OCI-M1 (cell line): ENCODE measurements at places on chromosomes 7 and 10.

DNA sequence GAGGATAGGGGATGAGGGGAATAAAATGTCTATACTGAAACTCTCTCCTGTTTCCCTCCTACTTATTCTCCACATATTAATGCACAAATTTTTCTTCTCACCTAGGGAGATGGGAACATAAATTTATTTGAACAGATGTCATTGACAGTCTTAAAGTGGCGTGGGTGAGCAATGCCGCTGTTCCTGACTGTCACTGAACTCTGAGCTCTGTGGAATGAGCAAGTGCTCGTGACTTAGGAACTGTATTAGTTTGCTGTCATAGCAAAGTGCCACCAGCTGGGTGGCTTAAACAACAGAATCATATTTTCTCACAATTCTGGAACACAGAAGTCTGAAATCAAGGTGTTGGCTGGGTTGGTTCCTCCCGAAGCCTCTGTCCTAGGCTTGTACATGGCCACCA lies 29.1 kb downstream of the INPP5F start:
- no peak for DNase-seq

- no peak for DNase-seq
These were observed 102.5 kb downstream of the COL26A1 start for GRCh38 chr7:101465131-101465530.

- peak; percentile 4 for DNase-seq
These were observed 132.7 kb downstream of the CNTNAP2 start for GRCh38 chr7:146249272-146249671.

GRCh38 chr10:72276421-72277339 lies 3.0 kb downstream of the DDIT4 start:
- DNase-seq = peak; percentile 97

GRCh38 chr7:107035446-107035845 lies 9.1 kb upstream of the PRKAR2B start:
- DNase-seq = peak; percentile 53

DNA sequence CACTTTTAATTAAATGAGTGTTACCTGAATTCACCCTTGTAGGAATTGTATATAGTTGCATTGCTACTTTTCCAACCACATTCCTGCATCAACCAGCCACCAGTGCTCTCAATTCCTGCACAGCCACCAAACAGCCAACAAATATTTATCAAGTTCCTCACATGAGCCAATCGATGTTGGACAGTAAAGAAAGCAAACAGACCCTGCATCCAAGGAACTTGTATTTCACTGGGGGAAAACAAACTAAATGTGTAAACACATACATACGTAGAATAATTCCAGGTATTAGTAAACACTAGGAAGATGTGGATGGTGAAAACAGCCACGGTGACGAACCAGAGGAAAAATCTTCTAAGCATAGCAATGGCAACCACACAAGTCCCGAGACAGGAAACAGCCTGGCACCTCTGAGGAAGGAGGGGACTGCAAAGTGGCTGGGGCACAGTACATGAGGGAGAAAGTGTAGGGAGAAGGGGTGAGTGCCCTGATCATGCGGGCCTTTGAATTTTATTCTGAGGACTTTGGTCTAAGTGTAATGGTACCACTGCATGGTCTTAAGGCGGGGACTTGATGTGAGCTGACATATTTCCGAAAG lies 111.2 kb downstream of the XRCC2 start:
- DNase-seq = no peak

DNA sequence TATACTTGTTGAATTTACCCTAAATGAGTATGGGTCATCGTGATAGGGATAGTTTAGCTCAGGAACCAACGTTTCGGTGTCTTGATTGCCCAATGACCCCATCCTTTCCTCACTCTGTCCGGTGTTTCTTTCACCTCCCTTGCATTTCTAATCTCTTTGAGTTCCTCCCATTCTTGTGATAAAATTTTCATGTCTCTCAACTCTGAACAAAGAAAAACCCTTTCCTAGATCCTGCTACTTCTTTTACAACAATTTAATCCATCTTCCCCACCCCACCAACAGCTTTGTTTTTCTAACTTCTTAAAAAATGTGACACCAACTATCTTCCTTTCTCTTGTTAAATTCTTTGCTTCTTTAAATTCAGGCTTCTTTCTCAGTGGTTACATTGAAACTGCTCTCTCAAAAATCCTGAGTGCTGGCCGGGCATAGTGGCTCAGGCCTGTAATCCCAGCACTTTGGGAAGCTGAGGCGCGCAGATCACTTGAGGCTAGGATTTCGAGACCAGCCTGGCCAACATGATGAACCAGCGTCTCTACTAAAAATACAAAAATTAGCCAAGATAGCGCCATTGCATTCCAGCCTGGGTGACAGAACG lies 130.3 kb upstream of the MINDY3 start:
- no peak for DNase-seq

DNA sequence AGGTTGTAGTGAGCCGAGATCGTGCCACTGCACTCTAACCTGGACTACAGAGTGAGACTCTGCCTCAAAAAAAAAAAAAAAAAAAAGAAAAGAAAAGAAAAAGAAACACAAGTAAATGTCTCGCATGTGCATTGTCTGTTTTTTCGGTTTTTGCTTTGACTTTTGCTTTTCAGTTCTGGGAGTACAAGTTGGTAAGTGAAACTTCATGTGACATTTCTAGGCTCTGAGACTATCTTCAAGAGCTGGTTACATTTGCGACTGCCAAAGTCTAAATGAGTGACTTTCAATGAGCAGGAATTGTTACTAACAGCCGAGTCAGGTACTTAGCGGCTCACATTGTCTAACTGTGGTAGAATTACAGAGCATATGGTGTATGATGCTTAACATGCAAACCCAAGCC lies 107.0 kb upstream of the CELF2 start:
- DNase-seq = no peak

GRCh38 chr7:38658921-38659320 lies 27.7 kb upstream of the AMPH start:
- DNase-seq = no peak

GRCh38 chr10:97399843-97400545 lies 1.1 kb downstream of the RRP12 start:
- peak; percentile 90 for DNase-seq

GRCh38 chr7:107891636-107892366 lies 818 bp downstream of the DLD start:
- peak; percentile 67 for DNase-seq

DNA sequence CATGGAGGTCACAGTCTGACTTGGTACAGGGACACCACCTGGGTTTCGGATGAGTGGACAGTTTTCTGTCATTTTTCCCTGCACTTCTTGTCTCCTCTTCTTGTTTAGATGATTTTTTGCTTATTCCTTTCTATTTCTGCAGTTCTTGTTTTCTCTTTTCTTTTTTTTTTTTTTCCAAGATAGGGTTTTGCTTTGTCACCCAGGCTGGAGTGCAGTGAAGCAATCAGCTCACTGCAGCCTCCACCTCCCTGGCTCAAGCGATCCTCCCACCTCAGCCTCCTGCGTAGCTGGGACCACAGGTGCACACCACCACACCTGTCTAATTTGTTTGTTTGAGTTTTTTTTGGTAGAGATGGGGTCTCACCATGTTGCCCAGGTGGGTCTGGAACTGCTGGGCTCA lies 49.7 kb upstream of the RASGEF1A start:
- no peak for DNase-seq

DNA sequence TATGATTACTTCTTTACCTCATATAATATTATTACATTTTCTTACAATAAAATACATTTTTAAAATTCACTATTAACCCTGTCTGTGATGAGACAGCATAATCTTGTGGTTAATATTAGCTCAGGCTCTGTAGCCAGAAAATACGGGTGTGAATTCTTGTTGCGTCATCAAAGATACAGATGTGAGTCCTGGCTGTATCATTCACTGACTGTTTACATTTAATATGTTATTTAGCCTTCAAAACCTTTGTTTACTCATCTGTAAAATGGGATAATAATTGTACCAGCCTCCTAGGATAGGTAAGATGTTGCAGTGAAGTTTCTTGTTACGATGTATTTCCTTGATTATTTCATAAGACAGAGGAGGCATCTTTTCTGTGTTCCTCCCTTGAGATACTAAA lies 184.7 kb upstream of the PRPS1L1 start:
- no peak for DNase-seq

GRCh38 chr10:94439275-94439861 lies 37.0 kb downstream of the TBC1D12 start:
- DNase-seq = peak; percentile 37

GRCh38 chr7:155917836-155918430 lies 105.7 kb upstream of the SHH start:
- no peak for DNase-seq

GRCh38 chr7:127995881-127996215 lies 35.4 kb downstream of the LRRC4 start:
- no peak for DNase-seq

DNA sequence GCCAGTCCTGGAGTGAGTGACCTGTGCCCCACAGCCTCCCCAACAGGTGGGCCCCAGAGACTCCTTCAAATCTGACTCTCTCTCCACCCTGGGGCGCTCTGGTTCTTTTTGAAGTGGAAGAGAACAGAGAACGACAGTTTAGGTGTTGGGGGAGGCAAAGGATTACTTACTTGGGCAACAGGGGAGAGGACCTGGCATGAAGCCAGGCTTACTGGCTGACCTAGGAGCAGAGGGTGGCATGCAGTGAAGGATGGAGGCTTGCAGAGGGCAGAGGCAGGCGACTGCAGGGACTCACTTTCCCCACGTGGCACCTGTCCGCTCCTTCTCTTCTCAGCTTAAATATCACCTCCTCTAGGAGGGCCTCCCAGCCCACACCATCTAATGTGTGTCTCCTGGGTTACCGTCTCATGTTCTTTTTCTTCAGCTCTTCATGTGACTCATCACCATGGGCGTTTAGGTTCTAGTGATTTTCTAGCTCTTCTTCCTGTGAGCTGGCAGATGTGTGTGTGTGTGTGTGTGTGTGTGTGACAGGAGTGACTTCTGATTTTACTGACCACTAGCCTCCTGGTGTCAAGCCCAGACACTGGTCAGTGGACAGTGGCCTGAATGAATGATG lies 15.5 kb downstream of the LZTS2 start:
- DNase-seq = no peak

DNA sequence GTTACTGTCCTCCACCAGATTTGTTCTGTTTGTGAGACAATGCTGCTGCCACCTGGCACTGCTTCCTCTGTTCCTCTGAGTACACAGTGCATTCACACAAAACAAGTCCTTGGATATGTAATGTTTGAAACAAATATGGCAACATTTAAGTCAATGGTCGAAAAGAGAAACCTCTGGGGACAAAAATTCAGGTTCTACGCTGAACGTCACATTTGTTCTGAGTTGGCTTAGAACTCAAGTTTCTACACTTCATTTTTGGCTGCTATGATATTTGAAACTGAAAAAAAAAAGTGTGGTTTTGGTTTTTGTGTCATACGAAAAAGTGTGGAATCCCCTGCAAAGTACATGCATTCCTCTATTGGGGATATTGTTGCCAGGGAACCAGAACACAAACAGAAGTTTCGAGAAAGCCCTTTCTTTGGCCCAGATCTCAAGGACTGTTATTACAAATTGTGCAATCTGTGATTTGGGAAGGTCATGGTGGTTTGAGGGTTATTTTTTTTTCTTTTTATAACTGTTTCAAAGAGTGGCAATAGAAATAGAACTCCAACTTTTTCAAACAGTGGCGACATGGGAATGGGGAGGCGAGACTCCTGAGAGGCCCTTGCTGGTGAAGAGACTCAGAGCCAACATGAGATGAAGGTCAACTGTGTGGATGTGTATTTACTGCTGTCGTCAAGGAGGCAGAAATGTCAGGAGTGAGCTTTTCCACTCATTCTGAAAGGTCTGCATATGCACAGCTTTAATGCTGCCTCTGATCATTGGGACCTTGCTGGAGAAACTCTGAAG lies 127.5 kb downstream of the CUBN start:
- no peak for DNase-seq

DNA sequence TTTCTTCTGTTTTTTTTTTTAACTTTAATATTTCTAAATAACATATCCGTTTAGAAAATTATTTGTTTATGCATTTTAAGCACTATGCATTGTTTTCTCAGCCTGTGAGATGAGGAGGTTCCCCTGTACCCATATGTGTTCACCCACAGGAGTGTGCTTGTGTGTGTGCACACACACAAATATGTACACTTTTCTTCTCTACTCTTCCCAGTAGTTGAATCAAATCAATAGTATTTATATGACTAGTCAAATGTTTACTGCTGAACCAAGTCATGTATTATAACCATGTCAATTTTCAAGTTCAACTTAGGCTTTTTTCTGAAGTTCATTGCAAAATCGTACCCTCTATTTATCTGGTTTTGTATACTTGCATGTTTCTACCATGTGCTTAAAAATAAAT lies 37.3 kb downstream of the HDAC9 start:
- DNase-seq = no peak

DNA sequence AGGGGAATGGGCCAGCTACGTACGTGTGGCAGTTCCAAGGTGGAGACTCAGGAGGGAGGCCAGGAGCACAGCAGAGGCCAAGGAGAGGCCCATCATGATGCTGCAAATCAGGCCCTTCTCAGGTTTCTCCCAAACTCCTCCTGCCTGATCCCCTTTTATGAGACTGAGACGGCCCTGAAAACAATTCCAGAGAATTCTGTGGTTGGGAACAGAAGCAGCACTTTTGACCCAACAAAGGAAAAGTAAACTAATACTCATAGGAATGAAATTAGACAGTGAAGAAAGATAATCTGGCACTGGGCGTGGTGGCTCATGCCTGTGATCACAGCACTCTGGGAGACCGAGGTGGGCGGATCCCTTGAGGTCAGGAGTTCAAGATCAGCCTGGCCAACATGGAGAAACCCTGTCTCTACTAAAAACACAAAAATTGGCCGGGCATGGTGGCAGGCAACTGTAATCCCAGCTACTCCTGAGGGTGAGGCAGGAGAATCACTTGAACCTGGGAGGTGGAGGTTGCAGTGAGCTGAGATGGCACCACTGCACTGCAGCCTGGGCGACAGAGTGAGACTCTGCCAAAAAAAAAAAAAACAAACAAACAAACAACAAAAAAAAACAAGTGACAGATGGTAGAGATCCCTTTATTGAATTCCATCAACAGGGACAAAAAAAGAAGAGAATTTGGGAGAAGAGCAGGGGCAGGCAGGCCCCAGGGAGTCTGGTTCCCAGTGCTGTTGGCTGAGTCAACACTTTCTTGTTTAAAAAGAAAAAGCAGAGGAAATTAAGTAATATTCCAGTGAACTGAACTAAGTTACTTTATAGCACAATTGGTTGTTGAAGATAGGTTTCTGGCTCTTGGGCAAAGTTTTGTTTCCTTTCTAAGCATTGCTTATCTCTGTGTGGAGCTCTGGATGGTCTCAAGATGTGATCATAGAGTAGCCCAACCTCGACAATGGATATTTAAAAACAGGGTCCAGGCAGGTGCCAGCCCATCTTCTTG lies at the start of gene CCL26:
TSS of gene CCL26 (minus strand) at position 131 of the 997 bp plus-strand sequence. CDS start at position 96, 35 bp downstream.
- DNase-seq = no peak

- peak; percentile 71 for DNase-seq
These were observed 1.7 kb upstream of the MCU start for GRCh38 chr10:72690071-72690755.

- no peak for DNase-seq
These were observed 25.3 kb upstream of the FOXL3 start for GRCh38 chr7:264541-265191.

GRCh38 chr10:34334908-34335307 lies 480.2 kb downstream of the PARD3 start:
- no peak for DNase-seq

GRCh38 chr7:128362670-128363069 lies 1.2 kb upstream of the PRRT4 start:
- no peak for DNase-seq
